Activated naive CD4-positive, alpha-beta T cell treated with anti-CD3 and anti-CD28 coated beads, Interleukin-2, amount 10 ng/mL, durations not matched to agents 5 hours and 36 hours (primary cell): ENCODE measurements at places on chromosomes 6 and 20. TPM values are rescaled to one million over a fixed set of nuclear protein-coding genes. Genes with fewer than 3 reads are reported as not detected.

NAPB gene
- 18.9 TPM for total RNA-seq

TFAP2B gene
- total RNA-seq = not detected

TTLL9 gene
- total RNA-seq = not detected

SLC2A4RG gene
- total RNA-seq = 98.4 TPM

LY6G5B gene
- total RNA-seq = 20.3 TPM

MSH5 gene
- 47.7 TPM for total RNA-seq

TSBP1 gene
- not detected for total RNA-seq

CLDN20 gene
- total RNA-seq = not detected

CALHM4 gene
- not detected for total RNA-seq

CRISP2 gene
- total RNA-seq = not detected

FKBP1C gene
- 0.29 TPM for total RNA-seq

SEMG1 gene
- not detected for total RNA-seq

SLC22A16 gene
- not detected for total RNA-seq
